Cortex of kidney (tissue), 1 donor: ENCODE measurements at places on chromosomes 1 and 21.

DNA sequence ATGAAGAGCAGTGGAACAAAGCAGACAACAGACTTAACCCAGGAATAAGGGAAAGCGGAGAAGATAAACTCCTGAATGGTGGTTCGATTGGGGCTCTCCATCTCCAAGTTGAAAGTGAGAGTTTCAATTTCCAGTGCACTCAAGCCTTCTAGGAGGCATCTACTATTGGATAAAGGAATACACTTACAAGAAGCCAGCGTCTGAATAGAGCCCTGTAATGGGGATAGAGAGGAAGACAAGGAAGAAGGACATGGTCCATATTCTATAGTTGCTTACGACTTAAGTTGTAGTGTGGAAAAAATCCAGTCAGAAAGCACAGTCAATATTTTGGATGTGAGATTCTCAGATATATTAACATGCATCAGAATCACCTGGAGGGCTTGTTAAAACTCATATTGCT, at the start of gene OR6K2:
OR6K2 (minus strand) TSS at position 101 of the 400 bp plus-strand sequence; CDS start at position 101, 0 bp downstream.
- no peak for DNase-seq

GRCh38 chr1:80657044-80657643, 1143.6 kb upstream of the ADGRL2 start:
- no peak for DNase-seq

DNA sequence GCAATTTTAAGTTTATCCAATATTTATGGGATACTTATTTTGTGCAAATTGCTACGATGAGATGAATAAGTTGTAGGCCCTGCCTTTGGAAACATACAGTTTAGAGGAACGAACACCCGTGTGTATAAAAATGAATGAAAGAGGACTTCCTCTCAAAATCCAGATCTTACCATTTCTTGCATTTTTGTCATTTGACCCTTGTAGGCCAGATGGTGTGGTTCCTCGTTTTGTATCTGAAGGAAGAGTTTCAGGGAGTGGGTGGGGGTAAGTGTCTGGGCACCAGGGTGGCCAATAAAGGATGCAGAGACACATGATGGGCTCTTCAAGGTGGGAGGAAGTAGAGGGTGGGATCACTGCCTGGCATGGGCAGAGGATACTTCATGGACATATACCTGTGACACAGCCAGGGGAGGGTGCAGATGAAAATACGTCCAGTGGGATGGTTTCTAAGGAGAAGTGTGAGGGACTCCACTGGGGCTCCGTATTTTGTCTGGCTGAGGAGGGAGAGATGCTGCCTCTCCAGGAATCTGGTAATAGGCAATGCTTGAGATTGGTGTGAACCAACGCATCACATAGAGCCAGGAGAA, 14.4 kb downstream of the MAPKAPK2 start:
- DNase-seq, result no peak

DNA sequence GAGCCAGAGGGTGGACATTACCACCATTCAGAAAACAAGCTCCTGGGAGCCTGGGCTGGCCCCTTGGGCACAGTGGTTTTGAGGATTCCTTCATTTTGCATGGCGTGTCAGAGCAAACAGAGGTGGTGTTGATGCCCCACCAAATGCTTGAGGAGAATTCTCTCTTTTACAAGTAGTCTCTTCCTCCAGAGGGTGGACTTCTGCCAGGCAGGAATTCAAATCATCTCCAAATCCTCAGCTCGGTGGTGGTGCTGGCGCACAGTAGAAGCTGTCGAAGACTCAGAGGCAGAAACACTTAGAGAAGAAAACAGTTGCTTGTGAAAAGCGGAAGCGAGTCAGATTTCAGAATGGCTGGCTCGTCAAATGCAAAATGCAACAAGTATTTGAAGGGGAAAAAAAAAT, 3.4 kb upstream of the CHI3L1 start:
- no peak for DNase-seq

DNA sequence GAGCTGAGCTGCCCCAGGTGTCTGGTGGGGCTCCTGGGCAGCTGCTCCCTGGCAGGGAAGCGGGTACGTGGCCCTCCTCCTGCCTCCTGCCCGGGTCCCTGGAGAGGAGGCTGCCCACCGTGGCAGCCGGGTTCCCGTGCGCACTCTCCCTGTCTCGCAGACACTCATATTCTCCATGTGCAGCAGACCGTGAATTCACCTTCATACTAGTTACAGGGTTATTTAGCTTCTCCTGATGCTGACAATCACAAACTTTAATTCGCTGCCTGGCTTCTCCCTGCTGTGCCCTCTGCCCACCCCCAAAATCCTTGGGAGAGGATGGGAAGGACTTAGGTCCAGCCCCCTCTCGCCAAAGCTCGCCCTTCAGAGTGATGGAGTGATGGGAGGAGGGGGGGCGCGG, 95.3 kb downstream of the CASZ1 start:
- DNase-seq, result no peak

DNA sequence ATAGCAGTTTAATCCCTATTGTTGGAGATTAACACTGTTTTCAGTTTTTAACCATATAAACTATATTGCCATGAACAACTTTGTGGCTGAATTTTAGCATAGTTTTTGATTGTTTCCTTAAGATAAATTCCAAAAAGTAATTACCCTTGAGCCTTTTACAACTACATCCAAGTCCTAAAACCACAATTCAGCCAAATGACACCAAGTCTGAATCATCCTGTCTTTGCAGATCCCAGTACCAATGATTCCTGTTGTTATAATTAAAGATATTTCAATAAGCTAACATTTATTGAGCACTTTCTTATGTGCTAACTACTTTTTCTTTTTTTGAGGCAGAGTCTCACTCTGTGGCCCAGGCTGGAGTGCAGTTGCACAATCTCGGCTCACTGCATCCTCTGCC, 35.6 kb downstream of the IL23R start:
- DNase-seq, result no peak

- DNase-seq, result no peak
Observed at GRCh38 chr1:115116512-115116911, 27.2 kb upstream of the TSPAN2 start.

DNA sequence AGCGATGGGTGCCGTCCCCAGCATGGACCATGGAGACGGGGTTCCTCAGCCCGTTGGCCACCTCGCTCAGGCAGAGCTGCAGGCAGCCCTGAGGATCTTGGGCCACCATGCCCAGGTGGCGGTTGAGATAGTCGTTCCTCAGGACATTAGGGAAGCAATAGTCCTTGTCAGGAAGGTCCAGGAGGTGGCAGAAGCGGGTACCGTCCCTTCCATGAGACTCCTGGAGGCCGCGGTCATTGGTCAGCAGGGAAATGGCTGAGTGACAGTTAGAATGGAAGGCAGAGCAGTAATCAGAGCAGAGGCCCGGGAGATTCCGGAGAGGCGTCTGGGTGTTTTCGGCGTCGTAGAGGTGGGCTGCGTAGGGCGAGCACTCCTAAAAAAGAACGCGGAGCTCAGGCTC, 4.1 kb downstream of the HHIPL2 start:
- DNase-seq, result no peak

- no peak for DNase-seq
Observed at GRCh38 chr21:35150562-35151226, 101.6 kb upstream of the RUNX1 start.

DNA sequence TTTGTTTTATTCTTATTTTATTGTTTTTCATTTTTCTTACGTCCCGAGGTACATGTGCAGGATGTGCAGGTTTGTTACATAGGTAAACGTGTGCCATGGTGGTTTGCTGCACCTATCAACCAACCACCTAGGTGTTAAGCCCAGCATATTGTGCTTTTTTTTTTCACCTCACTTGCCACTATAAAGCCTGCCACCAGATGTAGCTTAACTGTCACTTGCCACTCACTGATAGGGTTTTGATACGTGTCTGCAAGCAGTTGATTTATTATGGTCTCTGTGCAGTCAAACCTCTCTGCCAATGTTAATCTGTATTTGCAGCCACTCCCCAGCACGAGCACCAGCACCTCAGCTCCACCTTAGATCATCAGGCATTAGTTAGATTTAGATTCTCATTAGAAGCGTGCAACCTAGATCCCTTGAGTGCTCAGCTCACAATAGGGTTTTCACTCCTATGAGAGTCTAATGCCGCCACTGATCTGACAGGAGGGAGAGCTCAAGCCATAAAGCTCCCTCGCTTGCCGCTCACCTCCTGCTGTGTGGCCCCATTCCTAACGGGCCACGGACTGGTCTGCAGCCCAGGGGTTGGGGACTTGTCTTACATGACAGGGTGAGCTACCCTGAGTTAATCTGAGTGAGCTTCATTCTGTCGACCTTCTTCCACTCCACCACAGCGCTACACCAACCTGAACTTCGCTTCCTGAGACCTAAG, 17.9 kb upstream of the ABCG1 start:
- DNase-seq, result no peak

GRCh38 chr1:50995651-50996050, 25.6 kb downstream of the CDKN2C start:
- no peak for DNase-seq

DNA sequence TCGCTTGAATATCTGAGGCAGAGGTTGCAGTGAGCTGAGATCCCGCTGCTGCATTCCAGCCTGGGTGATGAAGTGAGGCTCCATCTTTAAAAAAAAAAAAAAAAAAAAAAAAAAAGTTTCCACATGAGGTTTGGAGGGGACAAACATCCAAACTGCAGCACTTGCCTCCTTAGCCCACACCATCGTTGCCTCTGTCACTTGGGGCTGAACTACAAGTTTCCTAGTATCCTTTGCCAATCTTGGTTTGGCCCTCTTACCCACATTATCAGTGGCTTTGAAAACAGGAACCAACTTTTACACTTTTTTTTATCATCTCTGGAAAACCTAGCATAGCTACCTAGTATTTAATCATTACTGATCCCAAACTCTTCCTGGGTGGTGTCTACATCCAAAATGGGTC, 59.2 kb downstream of the CLSTN1 start:
- DNase-seq, result no peak
